CD4-positive, alpha-beta T cell treated with Interleukin-4 for 1 hour (primary cell): ENCODE measurements at places on chromosomes 5 and 9.

DNA sequence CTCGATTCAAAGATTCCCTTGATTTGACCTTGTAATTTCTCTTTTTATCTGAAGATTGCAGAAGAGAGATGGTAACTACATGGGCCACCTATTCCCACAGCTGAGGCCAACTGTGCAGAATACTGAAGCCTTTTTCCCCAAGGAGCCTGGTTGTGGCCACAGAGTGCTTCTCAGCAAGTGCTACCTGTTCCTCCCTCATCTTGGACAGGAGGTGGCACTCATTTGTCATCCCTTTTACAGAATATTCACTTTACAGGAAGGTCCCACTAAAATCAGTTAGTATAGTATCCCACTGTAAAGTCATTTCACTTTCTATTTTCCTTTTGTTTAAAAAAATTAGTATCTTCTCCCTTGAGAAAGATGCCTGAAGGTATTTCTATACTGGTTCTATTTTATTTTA lies 346.4 kb downstream of the ARL15 start:
- no peak for DNase-seq

- no peak for DNase-seq
These were observed 30.5 kb downstream of the ZNF618 start for GRCh38 chr9:113906411-113907110.

DNA sequence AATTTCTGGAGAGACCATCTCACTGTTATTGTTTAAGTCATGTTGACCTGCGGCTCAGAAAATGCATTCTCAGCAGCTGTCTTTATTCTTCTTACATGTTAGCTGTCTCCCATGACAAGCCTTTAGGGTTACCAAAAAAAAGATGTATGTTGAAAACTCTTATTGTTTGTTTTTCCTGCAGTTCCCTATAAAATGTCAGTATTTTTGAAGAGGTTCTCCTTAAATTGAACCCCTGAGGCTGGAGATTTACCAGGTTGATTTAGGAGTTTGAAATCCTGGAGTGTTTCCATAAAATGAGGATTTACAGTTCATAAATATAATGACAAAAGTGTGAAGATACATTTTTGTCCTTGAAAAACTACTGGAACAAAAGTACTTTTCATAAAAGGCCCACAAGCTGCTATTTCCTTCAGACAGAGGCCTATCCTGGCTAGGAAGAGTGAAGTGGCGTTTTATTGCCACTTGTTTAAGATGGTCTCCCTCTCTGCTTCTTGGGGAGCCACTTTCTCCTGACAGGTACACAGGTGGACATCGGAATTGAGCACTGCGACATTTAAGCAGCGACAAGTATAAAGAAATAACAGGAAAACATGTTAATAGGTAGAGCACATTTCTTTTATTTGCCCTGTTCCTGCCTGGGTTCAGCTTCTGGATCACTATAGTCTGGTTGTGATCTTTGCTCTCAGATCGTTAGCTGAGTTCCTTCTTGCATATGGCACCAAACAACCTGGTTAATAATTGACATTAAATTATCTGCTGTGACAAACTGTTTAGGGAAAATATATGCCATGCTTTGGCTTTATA lies 344.8 kb upstream of the RPS23 start:
- no peak for DNase-seq

GRCh38 chr9:111994831-111995458 lies 98.3 kb downstream of the UGCG start:
- DNase-seq, result no peak

- no peak for DNase-seq
These were observed 147.5 kb downstream of the CAVIN4 start for GRCh38 chr9:100725371-100725770.

- no peak for DNase-seq
These were observed 37.9 kb downstream of the SPZ1 start for GRCh38 chr5:80357671-80358070.

- DNase-seq, result no peak
These were observed 278.7 kb downstream of the NPR3 start for GRCh38 chr5:32989815-32990214.

DNA sequence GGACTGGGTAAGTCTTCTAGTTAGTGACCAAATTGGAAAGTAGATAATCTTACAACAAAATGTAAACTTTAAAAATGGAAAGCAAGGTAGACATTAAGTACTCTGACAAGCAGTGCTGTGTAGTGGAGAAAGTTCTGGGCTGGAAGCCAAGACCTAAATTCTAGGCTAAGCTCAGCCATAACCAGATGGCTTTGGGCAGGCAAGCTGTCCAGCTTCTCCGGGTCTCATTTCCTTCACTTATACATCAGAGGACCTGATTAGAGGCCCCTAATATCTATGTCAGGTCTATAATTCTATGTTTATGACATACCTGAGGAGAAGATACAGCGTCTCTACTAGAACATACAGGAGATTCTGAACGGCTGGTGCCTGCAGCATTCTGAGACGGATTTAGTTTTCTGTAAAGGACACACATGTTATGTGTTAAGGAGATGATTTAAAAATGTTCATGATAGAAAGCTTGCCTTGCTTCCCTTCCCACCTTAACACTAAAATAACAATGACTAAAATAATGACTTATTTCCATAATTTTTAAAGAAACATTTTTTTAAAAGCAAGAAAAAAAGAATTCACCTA lies 61.2 kb downstream of the ELL2 start:
- DNase-seq, result no peak

DNA sequence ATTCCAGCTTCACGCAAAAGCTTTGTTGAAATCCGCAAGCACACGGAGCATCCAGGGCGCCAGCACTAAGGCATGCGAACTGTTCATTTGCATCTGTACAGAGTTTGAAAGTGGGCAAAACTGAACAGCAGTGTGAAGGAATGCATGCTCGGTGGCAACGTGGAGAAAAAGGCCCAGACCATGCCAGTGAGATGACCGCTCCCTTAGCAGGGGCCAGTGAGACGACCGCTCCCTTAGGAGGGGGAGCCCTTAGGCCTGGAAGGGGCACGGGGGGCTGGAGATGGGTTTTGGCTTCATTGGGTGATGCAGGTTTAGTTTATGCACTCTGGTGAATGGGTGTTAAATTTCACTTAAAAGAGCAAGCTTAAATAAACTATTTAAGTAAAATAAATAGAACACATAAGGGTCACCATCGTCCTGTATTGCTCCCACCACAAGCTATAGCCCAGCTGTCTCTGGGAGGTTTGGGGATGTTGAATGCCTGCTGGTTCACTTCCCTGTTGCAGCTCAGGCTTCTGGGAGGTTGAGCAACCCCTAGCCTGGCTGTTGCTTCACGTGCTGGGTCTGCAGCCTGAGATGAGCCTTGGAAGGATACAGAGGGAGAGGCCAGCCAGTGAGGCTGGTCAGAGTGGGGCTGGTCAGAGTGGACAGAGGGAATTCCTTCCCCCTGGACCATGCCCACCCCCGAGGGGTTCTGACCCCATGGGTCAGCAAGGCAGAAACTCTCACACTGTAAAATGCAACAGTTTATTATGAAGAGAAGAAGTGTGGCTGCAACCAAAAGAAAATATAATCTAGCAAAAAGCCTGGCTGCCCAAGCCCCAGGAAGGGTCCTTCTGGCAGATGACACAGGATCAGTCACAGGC lies 4.6 kb upstream of the FCN1 start:
- no peak for DNase-seq

DNA sequence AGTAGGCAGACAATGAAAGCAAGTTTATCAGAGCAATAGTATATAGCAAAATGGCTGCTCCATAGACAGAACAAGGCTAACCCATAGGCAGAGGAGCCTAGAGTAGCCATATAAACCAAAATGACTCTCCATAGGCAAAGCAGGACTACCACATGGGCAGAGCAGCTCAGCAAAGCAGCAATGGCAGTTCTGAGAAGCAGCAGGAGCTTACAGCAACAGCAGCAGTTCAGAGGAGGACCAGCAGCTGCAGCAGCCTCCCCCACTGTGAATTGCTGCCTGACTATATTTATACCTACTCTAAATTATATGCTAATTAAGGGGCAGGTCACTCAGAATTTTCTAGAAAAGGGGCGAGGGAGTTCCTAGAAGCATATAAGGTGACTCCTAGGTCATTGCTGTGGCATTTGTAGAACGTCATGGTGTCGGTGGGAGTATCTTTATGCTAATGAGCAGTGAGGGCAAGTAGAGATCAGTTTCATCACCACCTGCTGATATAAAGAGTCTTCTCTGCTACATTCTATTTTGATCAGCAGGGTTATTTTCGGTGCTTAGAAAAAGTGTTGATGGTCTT lies 1115.5 kb downstream of the DTWD2 start:
- DNase-seq, result no peak

DNA sequence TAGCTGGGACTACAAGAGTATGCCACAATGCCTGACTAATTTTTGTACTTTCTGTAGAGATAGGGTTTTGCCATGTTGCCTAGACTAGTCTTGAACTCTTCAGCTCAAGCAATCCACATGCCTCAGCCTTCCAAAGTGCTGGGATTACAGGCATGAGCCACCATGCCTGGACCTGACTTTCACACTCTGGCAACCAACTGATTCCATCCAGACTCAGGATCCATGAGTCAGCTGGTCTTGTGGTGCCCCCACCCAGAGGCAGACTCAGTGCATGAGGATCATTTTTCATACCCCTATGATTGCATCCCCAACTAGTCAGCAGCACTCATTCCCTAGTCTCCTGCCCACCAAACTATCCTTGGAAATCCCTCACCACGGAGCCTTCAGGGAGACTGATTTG lies 375.9 kb downstream of the ANXA1 start:
- no peak for DNase-seq

GRCh38 chr5:81650987-81651386 lies 99.9 kb downstream of the SSBP2 start:
- DNase-seq, result no peak

DNA sequence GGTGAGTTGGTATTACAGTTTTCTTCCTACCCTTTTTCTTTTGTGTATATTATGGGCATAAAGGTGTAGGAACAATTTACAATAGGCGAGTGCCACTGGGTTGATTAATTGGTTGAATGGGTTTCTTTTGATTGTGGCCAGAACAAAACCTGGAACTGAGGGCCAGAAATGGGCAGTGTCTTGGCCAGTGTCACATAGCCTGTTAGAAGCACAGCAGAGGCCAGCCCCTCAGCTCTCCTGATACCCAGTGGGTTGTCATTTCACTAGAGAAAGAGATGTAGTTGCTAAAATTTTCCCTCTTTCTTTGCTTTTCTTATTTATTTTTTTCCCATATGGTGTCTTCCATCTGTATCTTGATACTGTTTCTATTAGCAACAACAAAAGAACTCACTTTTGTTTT lies 38.8 kb upstream of the SEMA6A start:
- DNase-seq, result no peak

DNA sequence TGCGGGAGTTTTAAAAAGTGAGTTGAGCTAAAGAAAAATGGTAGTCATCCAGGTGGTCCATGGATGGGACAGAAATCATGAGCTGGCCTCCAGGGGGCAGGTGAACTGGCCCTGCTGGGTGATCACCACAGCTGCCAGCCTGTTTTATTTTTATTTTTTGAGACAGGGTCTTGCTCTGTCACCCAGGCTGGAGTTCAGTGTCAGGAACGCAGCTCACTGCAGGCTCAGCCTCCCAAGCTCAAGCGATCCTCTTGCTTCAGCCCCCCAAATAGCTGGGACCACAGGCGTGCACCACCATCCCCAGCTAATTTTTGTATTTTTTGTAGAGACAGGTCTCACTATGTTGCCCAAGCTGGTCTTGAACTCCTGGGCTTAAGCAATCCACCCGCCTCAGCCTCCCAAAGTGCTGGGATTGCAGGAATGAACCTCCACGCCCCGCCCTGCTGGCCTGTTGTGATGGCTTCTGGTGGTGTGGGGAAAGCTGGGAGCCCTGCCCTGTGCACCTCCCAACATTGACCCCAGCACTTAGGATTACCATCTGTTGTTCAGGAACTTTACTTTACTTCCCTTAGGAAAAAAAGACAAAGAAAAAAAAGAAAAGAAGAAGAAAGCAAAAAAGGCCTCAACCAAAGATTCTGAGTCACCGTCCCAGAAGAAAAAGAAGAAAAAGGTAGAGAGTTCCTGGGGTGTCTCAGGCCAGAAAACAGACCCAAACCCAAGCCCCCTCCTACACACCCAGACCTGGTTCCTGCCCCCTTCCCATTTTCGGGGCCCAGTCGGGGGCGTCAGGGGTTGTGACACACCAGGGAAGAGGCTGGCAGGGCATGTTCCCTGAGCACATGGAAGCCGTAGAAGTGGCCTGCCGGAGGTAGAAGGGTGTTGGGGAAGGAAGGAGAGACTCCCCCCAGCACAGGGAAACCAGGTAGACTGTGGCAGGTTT lies 14.7 kb downstream of the CD74 start:
- peak; percentile 36 for DNase-seq

GRCh38 chr5:176738637-176739250 lies 71.6 kb upstream of the UNC5A start:
- DNase-seq, result no peak
